GM12892 (cell line): ENCODE measurements at places on chromosomes 4 and X.

DNA sequence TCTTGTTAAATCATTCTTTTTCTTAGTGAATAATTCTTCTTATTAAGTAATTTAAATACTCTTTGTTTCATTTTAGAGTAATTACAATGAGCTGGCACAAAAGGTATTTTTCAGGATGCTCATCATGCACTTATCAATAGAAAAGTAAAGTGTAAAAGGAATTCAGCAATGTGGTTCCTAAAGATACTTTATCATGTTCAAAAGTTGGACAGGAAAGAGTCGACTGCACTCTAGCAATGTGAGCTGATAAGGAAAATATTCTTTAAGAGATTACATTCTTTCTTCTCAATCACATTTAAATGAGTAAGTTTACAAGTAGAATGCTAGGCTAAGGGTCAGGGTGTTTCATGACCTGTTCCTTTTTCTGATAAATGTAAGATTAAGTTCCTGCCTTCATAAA lies 609.5 kb upstream of the FAM241A start:
- no peak for DNase-seq

DNA sequence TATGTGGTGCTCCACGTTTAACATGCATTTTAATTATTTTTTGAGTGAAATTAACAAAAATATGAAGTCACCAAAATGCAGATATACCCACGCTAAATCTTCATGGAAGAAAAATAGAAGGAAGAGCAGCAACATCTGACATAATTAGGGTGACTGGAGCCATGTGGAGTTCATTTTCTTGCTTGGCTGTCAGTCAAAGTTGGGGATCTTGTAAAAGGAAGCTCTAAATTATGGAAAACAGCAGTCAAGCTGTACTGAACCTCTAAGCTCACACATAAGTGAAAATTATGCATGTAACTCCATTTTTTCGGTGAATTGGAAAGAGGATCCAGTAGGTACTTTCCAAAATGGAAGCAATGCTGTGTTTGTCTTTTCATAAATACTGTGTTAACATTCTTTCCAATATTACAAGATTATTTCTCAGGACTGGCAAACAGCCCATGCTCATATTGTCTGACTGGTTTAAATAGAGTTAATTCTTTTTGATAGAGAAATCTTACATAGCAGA lies 9.7 kb upstream of the PDGFC start:
- DNase-seq, result no peak

- no peak for DNase-seq
These were observed 2.0 kb upstream of the GPR34 start for GRCh38 chrX:41686788-41687187.

GRCh38 chr4:81827577-81828202 lies 356.0 kb upstream of the RASGEF1B start:
- DNase-seq, result no peak

DNA sequence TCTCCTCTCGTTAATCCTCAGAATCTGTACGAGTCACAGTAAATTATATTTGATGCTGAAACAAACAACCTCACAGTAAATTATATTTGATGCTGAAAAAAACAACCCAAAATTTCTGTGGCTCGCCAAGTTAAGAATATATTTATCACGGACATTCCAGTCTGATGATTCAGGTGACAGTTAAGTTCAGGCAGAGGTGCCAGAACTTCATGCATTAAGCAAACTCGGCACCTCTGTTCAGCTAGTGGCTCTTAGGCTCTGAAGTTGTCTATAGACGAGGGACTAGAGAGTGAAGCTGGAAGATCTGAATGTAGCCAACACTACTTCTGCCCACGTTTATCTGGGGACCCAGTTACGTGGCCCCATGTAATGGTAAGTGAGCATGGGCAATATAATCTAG lies 132.2 kb upstream of the AGA start:
- DNase-seq, result no peak

- DNase-seq, result no peak
These were observed 33.9 kb downstream of the AFF2 start for GRCh38 chrX:148534291-148534690.

- no peak for DNase-seq
These were observed 81.4 kb downstream of the CEP44 start for GRCh38 chr4:174365018-174365587.

- no peak for DNase-seq
These were observed 189.2 kb upstream of the GK2 start for GRCh38 chr4:79597266-79597665.

DNA sequence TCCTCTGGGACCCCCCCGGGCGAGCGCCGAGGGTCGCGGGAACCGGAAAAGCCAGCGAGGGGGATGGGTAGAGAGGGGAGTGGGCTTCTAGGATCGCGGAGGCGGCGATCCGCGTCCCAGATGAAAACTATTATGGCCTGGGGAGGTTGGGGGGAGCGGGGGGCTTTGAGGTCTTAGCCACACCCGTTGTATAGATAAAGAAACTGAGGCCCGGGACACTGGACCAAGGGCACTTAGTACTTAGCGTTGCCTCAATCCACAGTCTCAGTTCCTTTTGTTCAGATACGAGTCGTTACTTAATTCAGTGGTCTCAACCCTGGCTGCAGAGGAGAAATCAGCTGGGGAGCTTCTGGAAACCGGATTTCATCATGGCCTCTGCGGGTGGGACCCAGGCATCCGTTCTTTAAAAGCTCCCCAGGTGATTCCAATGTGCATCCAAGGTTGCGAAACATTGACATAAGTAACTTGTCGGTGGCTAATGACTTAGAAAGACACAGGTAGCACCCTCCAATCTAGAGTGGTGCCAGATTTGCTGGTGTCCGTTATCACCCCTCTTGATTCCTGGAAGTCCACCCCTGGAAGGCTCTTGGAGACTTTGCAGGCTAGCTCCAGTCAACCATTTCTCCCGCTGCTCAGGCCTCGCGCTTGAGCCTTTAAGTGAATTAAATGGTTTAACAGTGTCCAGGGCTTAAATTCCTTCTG lies 90.7 kb downstream of the GEMIN8 start:
- no peak for DNase-seq

- no peak for DNase-seq
These were observed 720 bp downstream of the RPL10 start for GRCh38 chrX:154398668-154399526.

- DNase-seq, result no peak
These were observed 17.0 kb upstream of the TRPC3 start for GRCh38 chr4:121968859-121969258.

GRCh38 chrX:134661295-134661694 lies 3.0 kb upstream of the PLAC1 start:
- DNase-seq, result no peak

DNA sequence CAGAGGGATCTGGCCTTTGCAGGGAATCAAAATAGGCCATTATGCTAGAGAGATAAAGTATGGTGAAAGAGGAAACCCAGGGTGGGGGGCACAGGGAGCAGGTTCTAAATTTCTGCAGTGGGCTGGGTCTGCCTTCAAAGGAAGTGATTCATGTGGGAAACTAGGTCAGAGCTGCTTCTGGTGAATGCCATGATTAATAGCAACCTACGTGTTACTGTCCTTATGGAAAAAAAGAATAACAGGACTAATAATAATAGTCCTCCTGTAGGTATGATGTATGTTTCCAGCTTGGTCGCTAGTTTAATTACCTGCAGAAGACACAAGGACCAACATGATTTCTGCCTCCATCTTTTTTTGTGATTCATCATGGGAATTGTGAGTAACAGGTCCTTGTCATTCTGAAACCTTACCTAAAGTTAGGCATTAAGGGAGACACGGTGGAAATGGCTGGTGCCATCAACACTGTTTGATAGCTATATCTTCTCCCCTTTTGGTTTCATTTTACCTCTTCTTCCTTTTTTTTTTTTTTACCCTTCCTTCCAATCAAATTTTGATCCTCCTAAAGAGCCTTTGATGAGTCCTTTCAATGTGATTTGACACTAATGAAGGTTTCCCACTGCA lies 180.4 kb downstream of the CPEB2 start:
- no peak for DNase-seq

GRCh38 chr4:152660526-152660925 lies 19.3 kb downstream of the TMEM154 start:
- no peak for DNase-seq

GRCh38 chr4:176539091-176539784 lies 219.5 kb downstream of the SPCS3 start:
- DNase-seq, result no peak

DNA sequence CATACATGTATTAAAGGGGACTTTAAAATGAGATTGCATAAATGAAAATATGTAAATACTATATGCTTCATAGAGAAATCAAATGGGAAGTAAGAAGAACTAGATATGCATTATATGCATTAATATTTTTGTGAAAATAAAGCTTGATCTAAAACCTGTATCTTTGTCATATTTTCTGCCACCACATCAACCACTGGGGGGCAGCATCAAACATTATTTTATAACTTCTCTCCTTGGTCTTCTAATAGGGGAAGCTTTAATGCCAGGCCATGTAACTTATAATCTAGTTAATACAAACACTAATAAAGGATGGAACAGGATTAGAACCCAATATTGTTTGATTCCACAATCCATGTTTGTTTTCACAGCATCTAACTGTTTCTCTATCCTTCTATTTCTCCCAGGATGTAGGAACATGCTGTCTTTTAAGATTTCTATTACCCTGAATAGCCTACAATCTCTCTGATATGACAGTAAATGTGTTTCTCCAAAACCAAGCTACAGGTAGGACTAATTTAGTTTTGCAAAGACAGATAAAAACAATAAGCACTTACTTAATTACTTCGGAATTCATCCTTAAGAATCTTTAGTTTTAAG lies 10.0 kb downstream of the QRFPR start:
- no peak for DNase-seq

GRCh38 chrX:151488677-151489076 lies 74.8 kb upstream of the PASD1 start:
- peak; percentile 10 for DNase-seq

DNA sequence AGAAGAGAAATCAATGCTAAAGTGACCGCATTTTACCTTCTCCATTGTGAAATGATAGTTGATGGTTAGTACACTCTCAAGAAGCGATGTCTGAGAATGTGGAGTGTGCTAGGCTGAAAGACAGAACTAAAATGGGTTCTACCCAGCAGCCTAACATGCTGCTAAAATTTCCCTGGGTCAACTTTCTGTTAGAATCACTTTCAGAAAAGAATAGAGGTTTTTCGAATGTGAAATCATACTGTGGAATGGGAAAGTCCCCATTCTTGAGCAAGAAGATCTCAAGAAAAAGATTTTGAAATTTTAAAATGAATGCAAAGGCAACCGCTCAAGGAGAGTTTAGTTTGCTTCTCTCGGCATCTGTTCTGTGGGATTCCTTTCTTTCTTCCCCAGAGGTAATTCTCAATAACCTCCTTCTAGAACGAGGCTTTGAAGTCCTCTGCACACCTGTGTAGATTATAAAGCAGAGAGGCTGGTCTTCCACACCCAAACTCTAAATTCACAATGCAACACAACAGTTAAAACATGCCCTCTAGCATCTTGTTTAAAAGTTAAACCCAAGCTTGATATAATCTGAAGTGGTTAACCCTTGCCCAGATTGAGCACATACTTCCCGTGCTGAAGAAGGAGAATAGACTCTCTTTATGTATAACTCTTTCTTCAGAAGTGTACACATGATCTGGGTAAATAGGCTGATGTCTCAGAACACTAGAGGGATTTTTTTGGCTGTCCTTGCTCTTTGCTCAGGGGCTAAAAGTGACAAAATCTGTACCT lies 208.7 kb upstream of the KLF3 start:
- no peak for DNase-seq

DNA sequence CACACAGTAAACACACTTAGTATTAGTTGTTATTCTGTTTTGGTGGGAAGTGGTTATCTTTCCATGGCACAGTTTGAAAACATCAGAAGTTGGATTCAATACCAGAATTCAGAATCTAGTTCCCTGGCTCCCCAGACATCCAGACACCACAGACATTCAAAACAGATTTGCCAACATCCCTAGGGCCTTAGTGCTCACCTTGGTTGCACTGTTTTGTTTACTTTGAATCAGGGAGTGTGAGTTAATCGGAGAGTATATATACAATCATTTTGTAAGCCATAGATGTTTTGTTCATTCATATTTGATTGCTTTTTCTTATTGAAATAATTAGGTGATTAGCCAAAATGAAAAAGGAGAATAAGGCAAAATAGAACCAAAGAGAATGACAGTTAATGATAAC lies 324.7 kb upstream of the CLNK start:
- DNase-seq, result no peak

DNA sequence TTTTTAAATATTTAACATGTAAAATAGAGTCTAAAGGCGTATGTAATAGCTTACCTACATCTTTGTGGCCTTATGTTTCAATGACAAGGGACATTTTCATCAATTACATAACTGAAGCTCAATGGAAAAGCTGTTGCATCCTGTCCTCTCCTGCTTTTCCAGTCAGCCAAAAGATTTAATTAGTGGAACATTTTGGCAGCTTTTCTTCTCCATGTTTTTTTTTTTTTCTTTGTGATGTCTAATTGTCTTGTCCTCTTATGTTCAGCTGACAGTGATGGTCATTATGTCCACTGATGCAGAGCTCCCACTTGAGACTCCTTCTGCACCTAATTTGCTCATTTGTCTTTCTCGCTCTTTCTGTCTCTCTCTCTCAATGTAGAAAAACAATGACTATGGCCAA lies 422.2 kb downstream of the GABRG1 start:
- no peak for DNase-seq

GRCh38 chrX:130771230-130771629 lies 131.8 kb downstream of the ENOX2 start:
- DNase-seq, result no peak

GRCh38 chr4:142354794-142355420 lies 491.2 kb downstream of the INPP4B start:
- no peak for DNase-seq

- DNase-seq, result peak; percentile 29
These were observed at the start of gene NAP1L5 for GRCh38 chr4:88697588-88698329. Gene NAP1L5 (minus strand): TSS chr4:88697829. CDS start chr4:88697754, 75 bp downstream.

DNA sequence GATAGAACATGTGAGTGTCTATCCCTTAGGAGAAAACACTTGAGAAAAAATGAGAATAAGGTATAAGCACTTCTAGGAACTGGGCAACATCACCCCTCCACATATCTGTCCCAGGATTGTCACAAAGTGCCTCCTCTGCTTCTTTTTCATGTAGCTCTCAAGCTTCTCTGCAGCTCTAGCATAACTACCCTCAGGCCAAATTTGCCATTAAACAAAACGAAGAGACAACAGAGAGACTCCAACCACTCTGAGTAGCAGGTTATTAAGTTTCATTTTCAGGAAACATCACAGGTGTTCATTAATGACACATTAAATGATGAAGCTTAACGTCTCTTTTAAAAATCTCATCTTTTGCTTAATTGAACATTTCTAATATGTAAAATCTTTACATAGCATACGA lies 580.0 kb downstream of the GALNTL6 start:
- no peak for DNase-seq

- DNase-seq, result no peak
These were observed 24.6 kb upstream of the NAP1L2 start for GRCh38 chrX:73239242-73239641.

- no peak for DNase-seq
These were observed 114.4 kb upstream of the STOX2 start for GRCh38 chr4:183790661-183791060.

GRCh38 chrX:40866893-40867292 lies 131.6 kb upstream of the MED14 start:
- no peak for DNase-seq

DNA sequence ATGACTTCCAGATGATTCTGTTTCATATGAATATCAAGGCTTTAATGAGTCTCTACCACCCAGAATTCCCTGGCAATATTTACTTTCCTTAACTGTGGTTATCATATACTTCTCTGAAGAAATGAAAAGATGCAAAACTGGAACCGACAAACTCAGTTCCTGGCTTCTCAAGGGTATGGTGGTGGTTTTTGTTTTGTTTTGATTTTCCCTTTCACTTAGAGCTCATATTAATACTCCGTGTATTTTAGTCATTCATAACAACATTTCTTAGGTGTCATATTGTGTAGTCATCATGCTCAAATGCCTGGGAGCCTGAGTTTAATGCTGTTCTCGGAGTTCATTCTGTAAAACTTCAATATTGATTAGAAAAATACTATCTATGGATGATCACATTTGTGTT lies 665 bp downstream of the TRPC5OS start:
- no peak for DNase-seq
